Upper lobe of right lung (tissue), 1 donor: ENCODE measurements at places on chromosomes 13 and 19. TPM values are rescaled to one million over a fixed set of nuclear protein-coding genes. Genes with fewer than 3 reads are reported as not detected.

PCDH9 gene
- total RNA-seq = 5.1 TPM

PPP6R1 gene
- 61.0 TPM for total RNA-seq

RFX1 gene
- total RNA-seq = 17.8 TPM

KLK4 gene
- total RNA-seq = not detected

RNF113B gene
- not detected for total RNA-seq

CGB3 gene
- not detected for total RNA-seq

DNA sequence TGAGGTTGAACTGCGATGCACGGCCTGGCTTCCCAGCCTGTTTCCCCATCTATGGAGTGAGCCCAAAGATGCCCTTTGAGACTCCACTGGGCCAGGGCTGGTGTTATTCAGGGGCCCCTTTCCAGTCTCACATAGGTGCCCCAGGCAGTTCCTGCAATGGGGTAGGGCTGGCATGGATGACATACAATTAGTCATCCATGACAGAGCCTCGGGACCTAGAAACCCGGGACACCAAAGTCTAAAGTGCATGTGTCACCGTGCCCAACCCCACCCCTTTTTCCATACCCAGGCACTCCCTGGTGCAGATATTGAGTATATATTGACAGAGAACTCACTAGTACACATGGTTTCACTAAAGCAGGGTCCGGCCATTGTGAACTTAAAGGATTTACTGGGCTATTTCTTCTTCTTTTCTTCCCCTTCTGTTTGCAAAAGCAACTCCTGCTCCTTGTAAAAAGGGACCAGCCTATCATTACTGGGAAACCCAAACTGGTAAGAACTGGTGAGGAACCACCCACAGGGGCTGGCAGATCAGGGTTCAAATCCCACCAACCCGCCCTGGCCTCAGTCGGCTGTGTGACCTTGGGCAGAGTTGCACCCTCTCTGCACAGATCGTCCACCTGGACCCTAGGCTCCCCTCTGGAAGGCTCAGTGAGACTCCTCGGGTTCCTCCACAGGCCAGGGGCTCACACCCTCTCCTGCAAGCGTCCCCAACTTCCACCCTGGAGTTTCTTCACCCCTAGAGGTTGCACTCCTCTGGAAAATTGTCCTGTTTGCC, 2.7 kb downstream of the B3GNT3 start:
- DNase-seq = no peak

DNA sequence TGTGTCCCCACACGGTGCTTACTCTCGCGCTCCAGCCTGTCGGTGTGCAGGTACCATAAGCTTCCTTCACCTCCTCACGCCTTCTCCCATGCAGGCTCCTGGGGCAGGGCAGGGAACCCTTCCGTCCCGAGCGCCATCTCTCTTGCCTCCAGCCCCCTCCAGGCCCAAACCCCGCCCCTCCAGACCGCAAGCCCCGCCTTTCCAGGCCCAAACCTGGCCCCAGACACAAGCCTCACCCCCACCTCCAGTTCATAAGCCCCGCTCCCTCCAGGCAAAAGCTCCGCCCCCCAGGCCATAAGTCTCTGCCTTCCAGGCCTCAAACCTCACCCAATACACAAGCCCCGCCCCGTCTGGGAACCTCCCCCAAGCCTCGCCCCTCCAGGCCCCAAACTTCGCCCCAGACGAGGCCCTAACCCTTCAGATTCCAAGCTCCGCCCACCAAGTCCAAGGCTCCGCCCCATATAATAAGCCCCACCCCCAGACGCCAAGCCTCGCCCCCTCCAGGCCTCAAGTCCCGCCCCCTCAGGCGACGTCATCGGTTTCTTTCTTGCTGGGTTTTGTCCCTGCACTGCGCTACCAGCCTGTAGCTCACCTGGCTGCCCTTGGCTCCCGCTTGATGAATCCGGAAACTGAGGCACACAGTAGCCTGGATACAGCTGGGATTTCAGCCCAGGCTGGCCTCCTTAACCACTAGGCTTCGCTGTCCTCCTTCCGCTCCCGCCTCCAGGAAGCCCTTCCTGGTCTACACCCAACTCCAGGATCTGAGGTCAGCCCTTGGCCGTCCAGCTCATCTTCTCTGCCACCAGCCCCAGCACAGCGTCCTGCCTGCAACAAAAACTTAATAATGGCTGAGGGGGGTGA, 16.1 kb downstream of the MKNK2 start:
- DNase-seq = peak; percentile 89

- no peak for DNase-seq
These were observed 19.0 kb downstream of the CD177 start for GRCh38 chr19:43372462-43372861.

DNA sequence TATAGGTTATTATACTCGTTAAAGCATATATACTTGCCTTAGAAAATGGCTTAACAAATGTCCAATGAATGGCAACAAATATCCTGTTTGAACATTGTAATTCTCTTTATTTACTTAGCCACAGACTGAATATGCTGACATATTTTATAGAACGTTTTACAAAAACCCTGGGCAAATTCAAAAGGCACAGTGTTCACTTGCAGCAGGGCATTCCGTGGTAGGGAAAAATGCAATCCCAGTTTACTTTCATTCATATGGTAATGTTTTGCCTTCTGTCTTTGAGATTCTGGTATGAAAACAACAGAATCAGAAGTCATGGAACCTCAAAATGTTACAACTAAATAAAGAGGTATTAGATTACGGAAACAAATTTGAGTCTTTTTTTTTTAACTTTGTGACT, 56.2 kb upstream of the MYCBP2 start:
- DNase-seq = no peak

DNA sequence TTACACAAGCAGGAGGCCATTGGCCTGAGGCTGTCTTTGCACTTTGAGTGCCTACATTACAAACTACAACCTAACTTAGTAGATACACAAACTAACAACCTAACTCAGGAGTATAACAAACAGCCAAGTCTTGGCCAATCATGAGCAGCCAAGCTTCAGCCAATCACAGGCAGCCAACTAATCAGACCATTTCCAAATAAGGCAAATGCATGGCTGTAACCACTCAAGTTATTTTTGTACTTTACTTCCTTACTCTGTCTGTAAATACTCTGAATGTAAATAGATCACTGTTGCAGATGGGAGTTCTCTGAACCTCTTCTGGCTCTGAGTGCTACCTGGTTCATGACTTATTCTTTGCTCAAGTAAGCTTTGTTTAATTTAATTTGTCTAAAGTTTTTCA, 748.1 kb upstream of the SGCG start:
- DNase-seq = no peak

- no peak for DNase-seq
These were observed 3.0 kb downstream of the ENOX1 start for GRCh38 chr13:43783820-43784219.

DNA sequence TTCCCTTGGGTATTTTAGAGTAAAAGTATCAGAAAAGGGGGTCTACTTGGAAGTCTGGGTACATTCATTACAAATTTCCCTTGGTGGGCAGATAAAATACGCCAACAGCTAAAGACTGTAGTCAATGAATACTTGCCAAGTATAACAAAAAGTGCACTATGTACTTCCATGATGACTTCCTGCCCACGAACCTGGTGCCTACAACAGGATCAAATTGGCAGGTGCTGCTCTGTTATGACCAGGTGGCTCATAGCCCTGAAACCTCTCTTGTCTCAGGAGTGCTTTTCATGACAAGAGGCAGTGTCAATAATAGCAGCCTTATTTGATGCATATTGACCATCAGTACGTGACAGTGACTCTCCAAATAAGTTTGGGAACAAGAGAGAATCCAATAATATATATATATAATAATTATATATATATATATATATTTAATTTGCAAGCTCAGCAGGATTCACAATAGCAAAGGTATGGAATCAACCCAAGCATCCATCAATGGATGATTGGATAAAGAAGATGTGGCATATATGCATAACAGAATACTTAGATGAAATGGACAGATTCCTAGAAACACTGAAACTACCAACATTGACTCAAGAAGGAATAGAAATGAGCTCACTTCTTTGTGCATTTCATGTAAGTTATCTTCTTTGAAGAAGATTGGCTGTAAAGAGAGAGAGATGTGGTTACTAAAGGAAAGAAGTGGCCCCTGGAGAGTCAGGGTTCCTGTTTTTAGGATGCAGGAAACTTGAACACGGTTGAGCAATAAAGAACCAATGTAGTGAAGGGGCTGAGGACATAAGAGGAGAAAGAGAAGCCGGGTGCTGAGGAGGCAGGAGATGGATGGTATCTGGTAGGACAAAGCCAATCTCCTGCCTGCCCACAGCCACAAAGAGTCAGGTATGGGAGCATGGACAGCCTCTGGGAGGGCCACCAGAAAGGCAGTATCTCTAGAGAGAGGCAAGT, 52.0 kb upstream of the GTF2F2 start:
- DNase-seq = no peak

DNA sequence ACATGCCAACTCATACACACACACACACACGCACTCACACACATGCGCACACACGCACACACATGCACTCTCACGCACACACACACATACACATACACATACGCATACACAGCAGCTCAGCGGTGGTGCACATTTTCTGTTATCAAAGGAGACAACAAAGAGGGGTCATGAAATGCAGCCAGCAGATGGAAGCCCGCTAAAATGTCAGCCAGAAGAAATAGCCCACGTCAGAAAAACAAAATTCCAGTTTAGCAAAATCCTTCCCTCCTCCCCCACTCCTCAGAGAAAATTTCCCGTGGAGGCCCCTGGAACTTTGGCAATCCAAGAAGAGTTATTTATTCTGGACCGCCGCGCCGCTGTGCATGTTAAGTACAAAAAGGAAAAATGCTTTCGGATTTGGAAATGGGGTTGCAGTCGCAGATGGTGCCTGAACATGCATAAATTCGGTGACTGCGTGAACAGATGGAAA, 114.6 kb upstream of the VSTM2B start:
- no peak for DNase-seq

DNA sequence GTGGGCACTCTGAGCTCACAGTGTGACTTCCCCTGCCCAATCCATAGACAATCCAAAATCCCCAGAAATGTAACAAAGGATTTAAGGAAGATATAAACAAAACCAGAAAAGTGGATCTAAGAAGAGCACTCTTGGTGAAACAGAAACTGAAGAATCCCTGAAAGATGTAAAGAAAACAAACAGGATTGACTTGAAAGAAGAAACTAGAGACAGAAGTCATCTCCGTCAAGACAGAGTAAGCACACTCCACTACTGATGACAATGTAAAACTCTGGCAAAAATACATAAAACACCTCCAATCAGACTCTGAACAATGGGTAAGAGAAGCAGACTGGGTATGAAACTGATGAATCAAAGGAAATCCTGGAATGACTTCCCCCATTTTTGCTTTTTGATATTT, 13.5 kb downstream of the TUBGCP3 start:
- DNase-seq = no peak

DNA sequence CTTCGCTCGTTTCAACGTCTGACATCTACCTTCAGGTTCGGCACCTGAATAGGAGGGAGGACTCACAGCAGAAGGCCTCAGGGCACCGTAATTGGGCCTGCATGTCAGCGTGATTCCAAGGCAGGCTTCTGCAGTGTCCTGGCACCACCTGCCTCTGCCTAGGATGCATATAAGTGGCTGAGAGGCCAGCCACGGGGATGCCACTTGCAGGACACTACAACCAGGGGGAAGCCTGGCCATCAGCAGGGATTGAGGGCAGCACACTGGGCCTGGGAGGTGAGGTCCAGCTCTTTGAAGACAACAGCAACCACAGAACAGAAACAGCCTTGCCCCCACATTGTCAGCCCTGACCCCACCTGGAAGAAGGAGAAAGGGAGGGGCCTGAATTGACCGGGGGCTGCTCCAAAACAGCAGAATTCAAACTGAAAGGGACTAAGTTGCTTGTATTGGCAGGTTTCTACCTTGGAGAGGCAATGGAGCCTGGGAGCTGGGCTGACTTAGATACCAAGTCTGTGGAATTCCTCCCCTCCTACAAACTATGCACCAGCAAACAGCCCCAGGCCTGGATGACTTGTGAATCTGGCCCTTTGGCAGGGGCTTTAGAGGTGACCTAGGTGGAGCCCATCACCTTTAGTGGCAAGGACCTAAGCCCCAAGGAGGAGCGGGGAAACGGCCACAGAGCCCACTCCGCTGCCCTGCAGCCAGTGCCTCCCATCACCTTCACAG, 34.1 kb upstream of the POMP start:
- no peak for DNase-seq

DNA sequence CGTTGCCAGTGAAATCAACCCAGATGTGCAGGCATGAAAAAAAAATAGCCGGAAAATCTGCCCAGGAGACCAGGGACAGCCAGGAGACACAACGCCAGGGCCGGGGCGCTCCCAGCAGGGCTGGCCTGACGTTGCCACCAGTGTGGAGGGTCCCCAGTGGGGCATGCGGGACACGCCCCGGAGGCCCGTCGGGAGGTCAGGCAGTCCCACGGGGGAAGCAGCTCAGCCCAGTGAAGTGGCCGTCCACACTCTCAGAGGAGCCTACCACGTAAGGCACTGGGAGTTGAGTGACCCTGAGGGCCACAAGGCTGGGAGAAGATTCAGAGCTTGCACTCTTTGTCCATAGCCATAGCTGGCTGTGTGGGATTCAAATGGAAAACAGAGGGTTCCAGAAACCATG, 53.2 kb upstream of the GAS6 start:
- DNase-seq = no peak
